ENCODE measurements at places on chromosomes 5 and 9.

GRCh38 chr5:131296213-131296672 lies 32.4 kb downstream of the CDC42SE2 start:
- DNase-seq: no peak

DNA sequence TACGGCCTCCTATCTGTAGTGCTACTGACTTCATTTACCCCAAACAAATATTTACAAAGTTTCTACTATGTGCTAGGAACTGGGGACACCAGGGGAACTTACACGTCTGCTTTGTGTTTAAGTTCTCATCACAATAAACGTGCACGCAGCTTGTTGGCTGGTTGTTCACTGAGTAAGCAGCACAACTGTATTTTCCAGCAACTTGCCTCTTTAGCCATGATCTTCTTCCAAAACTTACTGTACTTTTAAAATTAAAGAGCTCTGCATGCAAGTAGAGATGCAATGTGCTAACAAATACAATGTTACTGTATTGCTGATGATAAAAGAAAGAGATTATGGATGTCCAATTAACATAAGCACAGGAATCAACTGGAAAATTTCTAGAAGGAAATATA lies 62.8 kb downstream of the RAPGEF1 start:
- no peak for DNase-seq

GRCh38 chr5:90383903-90384302 lies 25.7 kb downstream of the CETN3 start:
- no peak for DNase-seq

DNA sequence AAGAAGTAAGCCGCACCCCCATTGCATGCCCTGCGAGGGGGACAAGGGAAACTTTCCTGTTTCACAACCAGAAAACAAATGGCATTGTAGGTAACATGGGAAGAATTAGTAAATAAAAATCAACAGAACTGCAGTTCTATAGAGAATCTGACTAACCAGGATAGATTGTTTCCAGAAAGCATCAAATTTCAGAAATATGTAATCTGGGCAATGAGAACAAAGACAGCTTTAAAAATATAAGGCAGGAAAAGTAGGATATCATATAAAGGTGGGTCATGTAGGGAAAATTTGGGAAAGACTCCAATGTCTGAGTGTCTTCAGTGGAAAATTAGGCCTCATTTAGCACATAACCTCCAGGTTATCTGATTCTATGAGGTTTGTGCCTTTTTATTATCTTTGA lies 58.3 kb upstream of the RANBP6 start:
- no peak for DNase-seq

GRCh38 chr5:132823481-132824050 lies 6.9 kb downstream of the SHROOM1 start:
- DNase-seq: no peak

DNA sequence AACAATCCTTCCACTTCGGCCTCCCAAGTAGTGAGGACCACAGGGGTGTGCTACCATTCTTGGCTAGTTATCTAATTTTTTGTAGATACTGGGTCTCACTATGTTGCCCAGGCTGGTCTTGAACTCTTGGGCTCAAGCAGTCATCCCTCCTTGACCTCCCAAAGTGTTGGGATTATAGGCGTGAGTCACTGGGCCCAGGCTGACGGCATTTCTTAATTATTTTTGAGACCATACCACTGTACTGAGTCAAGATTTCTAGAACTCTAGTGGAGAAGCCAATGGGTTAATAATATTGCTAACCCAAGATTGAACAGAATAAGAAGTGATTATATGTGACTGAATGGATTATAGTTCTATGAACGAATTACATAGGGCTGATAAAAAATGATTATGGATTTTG lies 66.7 kb downstream of the TARS1 start:
- no peak for DNase-seq

DNA sequence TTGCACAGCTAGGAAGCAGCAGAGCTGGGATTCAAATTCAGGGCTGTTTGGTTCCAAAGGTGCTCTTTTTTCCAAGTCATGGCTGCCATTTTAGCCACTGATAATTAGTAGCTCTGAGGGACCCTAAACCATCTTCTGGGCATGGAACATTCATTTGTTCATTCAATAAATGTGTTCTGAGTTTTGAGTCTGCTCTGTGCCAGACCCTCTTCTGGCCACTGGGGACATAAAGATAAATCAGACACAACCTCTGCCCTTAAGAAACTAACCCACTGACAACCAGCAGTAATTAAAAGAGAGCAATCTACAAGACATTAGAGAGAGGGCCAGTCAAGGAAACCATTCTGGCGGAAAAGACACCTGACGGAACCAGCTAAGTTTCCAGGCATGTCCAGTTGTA lies 2.0 kb upstream of the CPEB4 start:
- no peak for DNase-seq

GRCh38 chr9:97689401-97690180 lies 7.5 kb downstream of the XPA start:
- peak; percentile 48 for DNase-seq

DNA sequence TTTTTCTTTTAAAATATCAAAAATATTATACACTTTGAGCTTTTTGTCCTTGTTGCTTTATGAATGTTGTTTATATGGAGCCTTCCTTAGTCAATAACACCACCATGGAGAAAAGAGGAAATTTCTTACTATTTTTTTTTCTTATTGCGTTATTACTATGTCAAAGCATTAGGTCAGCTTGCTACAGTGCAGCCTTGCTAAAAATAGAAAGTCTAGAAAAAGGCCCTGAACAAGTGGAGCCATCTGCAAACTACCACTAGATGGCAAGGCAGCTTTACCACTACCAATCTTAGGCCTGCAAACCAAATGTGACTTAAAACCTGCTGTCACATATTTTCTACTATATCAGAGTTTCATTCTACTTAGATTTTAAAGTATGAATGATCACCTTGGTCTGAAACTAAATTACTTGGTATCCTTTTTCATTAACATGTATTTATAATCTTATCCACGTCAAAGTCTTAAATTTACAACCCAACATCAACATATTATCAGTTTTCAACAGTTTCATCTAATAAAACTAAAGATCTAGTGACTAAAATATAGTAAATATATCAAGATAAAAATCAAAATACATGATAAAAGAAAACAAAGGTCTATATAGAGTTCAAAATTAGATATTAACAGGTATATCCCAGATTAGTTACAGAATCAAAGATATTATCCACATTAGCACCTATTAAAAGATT lies 113.1 kb upstream of the ACOT12 start:
- DNase-seq: peak; percentile 79

Measured in kidney glomerular epithelial cell (primary cell).